AML-193 (cell line): ENCODE measurements at places on chromosomes 11 and 22.

GRCh38 chr11:69374110-69374945, 80.4 kb downstream of the MYEOV start:
- DNase-seq, result no peak

DNA sequence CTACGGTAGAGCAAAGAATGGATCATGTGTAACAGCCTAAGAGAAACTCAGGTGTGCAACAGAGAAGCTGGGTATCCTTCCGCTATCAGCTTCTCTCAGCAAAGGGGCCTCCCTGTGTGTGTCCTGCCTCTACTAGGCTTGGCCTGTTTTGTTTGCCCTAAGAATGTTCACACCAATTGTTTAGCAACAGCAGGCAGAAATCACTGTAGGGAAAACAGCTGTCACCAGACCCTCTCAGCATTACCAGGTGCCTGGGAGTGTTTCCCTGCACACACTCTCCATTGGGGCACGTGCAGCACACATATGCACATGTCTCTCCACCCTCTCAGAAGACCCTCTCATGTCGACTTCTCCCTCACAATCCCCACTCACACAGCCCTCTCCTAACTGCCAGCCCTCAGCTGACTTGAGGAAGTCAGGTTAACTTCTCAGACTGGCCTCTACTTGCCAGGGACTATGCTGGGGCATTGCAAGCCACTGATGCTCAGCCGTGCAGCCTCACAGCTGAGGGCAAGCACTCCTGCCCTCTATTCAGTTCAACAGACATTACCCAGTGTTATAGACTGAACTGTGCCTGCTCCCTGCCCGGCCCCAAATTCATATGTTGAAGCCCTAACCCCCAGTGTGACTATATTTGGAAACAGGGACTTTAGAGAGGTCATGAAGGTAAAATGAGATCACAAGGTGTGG, 97.6 kb downstream of the TRIM29 start:
- DNase-seq, result no peak

DNA sequence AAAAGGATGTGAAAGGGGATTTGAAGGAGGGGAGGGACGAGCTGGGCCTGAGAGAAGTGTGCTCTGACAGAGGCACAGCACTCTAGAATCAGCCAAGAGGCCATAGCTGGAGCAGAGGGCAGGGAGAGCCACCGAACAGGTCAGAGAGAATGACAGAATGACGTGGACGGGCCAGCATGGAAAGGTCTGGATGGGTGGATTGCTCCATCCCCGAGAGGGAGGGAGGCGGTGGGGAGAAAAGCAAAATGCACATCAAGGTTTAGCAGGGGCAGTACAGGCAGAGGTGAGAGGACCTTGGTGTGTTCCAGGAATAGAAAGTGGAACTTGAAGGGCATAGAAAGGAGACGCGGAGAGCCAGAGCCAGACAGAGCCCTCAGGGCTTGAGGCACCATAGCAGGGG, 6.9 kb downstream of the PMM1 start:
- no peak for DNase-seq

GRCh38 chr11:111823629-111824028, 47.8 kb downstream of the ALG9 start:
- DNase-seq, result no peak

GRCh38 chr11:7690648-7691047, 15.6 kb downstream of the OVCH2 start:
- no peak for DNase-seq

DNA sequence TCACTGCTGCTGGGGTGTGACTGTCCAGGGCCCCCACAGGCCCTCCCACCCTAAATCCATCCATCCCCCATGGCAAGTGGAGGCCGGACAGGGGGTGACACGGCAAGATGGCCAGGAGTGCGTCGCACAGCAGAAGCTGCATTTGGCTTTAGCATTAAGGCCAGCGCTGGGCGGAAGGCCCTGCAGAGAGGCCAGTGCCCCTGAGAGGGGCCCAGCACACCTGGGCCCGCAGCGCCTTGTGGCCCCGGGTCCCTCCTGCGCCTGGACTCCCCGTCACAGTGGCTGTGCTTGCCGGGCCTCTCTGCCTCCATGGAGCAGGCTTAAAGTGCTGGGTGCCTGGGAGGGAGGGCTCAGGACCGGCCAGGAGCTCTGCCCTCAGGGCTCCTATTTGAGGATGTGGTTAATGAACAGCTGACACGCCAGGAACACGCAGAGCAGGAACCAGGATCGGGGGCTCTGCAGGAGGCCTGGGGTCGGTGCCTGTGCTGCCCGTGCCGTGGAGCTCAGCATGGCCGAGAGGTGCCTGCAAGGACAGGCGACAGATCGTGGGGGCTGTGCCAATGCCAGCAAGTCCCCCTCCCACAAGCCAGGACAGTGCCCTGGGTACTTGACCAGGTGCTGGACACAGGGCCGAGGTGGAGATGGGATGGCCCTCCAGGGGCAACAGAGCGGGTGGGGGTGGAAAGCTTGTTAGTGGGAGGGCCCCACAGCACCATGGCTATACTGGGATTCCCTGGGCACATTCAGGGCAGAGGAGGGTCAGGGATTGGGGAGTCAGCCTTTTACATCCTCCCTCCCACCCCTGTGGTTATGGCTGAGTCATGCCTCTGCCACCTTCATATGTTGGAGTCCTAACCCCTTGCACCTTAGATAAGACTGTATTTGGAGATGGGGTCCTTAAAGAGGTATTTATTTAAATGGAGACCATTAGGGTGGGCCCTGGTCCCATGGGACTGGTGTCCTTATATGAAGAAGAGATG, 30.9 kb upstream of the CARS1 start:
- DNase-seq, result peak; percentile 8

- peak; percentile 28 for DNase-seq
Observed at GRCh38 chr22:38104084-38104483, 6.4 kb downstream of the BAIAP2L2 start.

DNA sequence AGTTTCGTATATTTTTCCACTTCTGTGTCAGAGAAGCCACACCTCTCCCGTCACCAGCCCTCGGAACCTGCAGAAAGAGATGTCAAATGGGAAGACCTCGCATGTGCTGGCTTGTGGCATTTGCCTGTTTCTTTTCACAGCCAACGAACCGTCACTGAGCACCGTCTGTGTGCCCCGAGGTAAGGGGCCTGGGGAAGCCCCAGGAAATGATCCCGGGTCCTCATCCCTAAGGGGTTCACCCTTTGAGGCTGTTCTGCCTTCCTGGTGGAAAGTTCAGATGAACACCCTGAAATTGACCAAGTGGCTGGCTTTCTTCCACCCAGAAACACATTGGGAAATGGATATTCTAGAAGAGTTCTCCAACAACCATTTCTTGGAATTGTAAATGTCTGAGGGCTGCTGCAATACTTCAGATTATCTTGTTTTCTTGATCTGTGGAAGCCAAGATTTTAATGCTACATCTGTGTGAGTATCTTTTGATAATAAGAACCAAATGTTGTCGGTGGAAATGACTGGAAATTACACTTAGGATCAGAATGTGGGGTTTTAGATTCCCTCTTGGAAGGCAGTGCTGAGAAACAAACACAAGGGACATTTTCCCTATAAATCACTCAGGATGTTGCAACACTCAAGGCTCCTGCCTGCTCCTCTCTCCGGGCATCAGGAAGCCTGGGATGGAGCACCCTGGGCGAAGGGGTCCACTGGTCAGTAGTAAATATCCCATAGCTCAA, 37.6 kb downstream of the RIBC2 start:
- no peak for DNase-seq

DNA sequence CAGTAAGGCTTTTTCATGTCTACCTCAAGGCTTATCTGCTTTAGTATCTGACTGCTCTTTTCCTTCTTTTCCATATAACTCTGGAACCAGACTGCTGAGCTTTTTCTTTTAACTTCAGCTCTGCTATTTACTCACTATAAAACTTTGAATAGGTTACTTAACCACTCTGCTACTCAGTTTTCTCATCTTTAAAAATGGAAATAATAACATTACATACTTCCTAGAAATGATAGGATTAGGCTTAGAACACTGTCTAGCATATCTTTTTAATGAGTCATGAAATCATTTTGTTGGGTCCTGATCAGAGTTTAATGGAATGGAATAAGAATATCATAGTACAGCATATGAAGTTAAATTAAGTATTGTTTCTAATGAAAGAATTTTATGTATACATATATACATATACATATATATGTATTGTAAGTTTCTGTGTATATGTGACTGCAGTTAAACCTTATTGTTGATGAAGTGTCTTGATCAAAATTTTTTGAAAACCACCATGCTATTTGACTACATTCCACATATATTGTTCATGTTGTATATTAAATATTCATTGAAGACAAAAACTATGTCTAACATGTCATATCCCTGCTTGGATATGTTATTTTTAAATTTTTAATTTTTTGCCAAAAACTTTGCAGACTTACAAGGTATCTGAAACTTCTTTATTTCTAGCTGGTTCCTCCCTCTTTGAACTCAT, 120.2 kb downstream of the METTL15 start:
- DNase-seq, result no peak

GRCh38 chr22:45682064-45682463, 10.4 kb downstream of the ATXN10 start:
- no peak for DNase-seq

- DNase-seq, result no peak
Observed at GRCh38 chr11:61728066-61728939, 24.1 kb upstream of the MYRF start.

DNA sequence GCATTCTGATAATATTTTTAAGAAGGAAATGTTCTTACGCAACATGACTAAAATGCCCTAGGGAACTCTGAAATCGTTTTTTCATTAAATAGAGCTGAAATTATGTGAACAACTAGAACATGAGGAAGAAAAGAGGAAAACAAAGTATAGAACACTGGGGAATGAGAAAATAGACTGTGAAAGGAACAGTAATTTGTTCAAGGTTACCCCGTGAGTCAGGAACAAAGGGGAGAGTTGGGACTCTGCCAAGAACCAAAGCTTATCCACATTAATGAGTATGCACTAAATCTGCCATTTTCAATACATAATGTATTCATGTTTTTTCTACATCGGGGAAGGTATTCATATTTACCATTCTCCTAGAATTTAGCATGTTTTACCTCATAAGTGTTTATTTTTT, 961.8 kb upstream of the CCDC90B start:
- DNase-seq, result no peak

- DNase-seq, result no peak
Observed at GRCh38 chr22:39955675-39956074, 4.5 kb upstream of the TMA7B start.

GRCh38 chr22:32043391-32043790, 330 bp downstream of the SLC5A1 start:
- no peak for DNase-seq

GRCh38 chr11:35398881-35399280, 20.5 kb downstream of the SLC1A2 start:
- DNase-seq, result no peak

DNA sequence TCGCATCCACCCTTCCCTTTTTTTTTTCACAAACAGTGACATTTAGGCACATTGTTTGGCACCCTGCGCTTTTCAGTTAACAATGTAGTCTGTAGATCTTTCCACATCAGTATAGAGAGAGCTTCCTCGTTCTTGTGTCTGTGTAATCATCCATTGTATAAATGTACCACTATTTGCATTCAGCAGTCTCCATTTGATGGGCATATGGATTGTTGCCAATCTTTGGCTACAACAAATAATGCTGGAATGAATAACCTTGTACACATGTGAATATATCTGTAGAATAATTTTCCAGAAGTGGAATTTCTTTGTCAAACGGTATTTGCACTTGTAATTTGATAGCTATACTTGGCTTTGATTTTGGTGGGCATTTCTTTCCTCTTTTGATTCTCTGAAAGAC, 17.1 kb downstream of the MPEG1 start:
- no peak for DNase-seq

- DNase-seq, result no peak
Observed at GRCh38 chr11:113942256-113942655, 32.7 kb upstream of the HTR3A start.

GRCh38 chr11:47337229-47337924, 15.1 kb downstream of the MYBPC3 start:
- DNase-seq, result no peak

DNA sequence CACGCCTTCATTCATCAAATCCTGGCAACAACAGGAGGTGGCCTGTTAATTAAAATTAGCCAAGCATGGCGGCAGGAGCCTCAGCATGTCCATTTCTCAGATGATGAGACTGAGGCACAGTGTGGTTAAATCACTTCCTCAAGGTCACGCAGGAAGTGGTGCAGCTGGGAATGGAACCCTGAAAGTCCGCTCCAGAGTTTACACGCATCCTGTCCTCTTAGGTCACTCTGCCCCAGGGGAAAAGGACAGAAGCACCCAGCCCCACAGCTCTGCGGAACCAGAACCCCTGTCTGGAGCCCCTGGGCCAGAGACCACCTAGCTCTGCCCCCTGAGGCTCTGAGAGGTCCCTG, 19.6 kb downstream of the RPL3 start:
- DNase-seq, result no peak

- no peak for DNase-seq
Observed at GRCh38 chr11:128757886-128758612, 64.2 kb downstream of the FLI1 start.

- DNase-seq, result no peak
Observed at GRCh38 chr11:106745941-106746340, 272.3 kb downstream of the GUCY1A2 start.

GRCh38 chr11:29159552-29160465, 857.0 kb downstream of the KCNA4 start:
- peak; percentile 19 for DNase-seq

DNA sequence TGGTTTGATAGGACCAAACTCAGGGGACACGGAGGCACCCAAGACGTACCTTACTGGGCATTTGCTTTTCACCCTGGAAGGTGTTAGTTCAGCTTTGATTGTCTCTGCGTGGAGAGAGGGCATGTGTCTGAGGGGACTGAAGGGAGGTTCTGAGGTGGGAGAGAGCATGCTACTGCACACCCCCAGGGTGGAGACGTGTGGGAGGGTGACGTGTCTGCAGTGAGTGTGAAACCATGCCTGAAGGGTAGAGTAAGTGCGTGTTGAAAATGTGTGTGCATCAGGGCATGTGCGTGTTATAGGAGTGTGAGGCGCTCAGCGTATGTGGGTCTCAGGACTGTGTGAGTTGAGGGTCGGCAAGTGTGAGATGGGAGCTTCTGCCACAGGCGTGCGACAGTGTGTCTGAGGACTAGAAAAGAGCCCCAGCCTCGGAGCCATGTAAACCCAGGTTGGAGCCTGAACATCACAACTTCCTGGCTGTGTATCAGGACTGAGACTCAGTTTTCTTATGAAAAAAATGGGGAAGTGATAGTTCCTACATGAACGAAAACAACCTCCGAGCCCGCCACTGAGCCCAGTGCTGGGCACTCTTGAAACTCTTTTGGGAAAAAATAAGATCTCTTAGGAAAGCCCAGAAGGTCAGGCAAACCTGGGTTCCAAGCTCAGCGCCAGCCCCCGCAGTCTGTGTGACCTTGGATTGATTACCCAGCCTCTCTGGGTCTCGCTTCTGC, 11.8 kb upstream of the KCNJ11 start:
- DNase-seq, result no peak

- no peak for DNase-seq
Observed at GRCh38 chr11:12719221-12719620, 45.0 kb downstream of the TEAD1 start.

- DNase-seq, result no peak
Observed at GRCh38 chr22:49720279-49720959, 107.3 kb downstream of the BRD1 start.

DNA sequence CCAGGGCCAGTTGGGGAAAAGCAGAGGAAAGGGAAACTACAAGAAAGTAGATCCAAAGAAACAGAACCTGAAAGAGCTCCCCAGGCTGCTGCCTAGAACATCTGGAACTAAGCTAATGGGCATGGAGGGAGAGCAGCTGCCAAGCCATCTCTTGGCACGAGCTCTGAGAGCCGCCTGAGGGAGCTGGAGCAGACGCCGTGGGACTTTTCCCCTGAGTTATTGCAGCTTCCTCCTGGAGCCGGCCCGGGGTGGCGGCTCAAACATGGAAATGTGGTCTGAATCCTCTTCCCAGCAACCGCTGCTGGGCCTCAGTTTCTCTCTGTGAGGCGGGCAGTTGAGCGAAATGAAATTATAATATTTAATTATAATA, 41.8 kb downstream of the LIF start:
- DNase-seq, result no peak
